Smooth muscle cell of bladder (primary cell): ENCODE measurements at places on chromosomes 5 and 9. TPM values are rescaled to one million over a fixed set of nuclear protein-coding genes. Genes with fewer than 3 reads are reported as not detected.

The RLN2 gene
- not detected in 2 replicates for total RNA-seq

The CDH9 gene
- total RNA-seq, result 0.18 TPM in 1 of 2 replicates, not detected in the other

The TAF11L11 gene
- 0.14 and 0.18 TPM in 2 replicates for total RNA-seq

The SOX30 gene
- not detected in 2 replicates for total RNA-seq
